Right ventricle myocardium superior (tissue), 1 donor: ENCODE measurements at places on chromosomes 6 and 20. TPM values are rescaled to one million over a fixed set of nuclear protein-coding genes. Genes with fewer than 3 reads are reported as not detected.

- DNase-seq = no peak
Measured at GRCh38 chr6:137414599-137414998, 79.6 kb downstream of the OLIG3 start.

GRCh38 chr6:14060971-14061370 is 56.6 kb upstream of the CD83 start:
- no peak for DNase-seq

- DNase-seq = no peak
Measured at GRCh38 chr20:35626386-35627001, 10.9 kb downstream of the SPAG4 start.

GRCh38 chr20:62281161-62281933 is 21.4 kb upstream of the ADRM1 start:
- peak; percentile 36 for DNase-seq

DNA sequence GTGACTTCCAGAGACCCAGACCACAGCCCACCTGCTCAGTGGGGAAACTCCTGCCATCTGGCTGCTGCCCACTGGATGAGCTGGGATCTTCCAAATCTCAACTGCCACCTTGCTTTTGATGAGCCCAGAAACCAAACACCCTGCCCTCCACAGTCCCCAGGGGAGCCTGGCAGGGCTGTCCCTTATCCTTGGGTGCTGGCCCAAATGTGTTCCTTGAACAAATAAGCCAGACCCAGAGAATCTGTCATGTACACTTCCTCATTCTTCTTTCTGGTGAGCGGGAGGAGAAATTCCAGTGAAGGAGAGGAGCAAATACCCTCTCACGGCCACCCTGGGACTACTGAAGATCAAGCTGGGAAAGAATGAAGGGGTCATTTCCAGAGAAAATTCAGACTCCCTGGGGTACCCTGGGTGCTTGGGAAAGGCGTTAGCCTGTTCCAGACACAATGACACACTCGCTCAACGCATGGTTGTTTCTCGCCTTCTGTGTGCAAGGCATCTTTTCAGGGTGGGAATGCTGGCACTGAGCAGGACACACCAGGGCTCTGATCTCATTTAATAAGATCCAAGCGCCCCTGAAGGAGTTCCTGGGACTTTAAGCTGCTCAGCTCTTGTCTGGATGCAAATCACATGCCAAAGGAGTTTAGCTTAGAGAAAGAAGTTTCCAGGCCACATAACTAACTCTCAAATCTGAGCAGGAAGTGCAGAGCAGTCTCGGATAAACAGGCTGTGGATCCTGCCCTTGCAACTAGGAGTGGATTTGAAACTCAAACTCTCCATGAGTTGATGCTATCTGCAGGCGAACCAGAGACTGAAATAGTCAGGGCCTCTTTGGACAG is 38.5 kb downstream of the PXDC1 start:
- DNase-seq = no peak

DNA sequence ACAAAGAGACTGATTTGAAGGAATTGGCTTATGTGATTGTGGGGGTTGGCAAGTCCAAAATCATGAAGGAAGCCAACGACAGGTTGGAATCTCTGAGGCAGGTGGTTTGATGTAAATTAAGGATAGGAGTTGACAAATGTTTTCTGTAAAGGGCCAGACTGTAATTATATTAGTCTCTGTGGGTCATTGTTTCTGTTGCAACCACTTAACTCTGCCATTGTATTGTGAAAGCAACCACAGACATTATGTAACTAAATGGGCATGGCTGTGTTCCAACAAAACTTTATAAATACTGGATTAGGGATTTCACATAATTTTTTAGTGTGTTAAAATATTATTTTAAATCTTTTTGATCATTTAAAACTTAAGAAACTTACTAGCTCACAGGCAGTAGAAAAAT is 199.2 kb upstream of the MYLIP start:
- no peak for DNase-seq

- DNase-seq = peak; percentile 31
Measured at GRCh38 chr6:169858293-169858934, 107.0 kb downstream of the ERMARD start.

GRCh38 chr20:35311409-35311808 is 19.2 kb upstream of the FAM83C start:
- DNase-seq = no peak

DNA sequence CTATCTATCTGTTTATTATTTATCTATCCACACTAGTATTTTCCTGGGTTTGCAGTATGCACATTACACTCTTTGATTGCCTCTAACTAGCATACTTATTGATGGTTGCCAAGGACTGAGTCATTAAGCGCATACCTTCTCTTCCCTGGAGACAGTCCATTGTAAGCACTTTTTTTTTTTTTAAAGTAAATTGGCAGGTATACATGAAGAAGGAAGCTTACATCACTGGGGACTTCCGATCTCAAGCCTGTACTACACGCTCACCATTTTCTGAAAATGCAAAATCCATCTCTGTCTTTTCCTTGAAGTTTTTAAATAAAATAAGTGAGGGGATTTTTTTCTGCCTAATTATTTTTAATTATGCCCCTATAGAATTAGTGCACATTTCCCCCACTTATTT is 63.5 kb downstream of the HMGN3 start:
- no peak for DNase-seq

The PSORS1C2 gene
- not detected for total RNA-seq

- no peak for DNase-seq
Measured at GRCh38 chr6:153117986-153118879, 12.8 kb downstream of the RGS17 start.

The EYA2 gene
- total RNA-seq = 0.65 TPM

DNA sequence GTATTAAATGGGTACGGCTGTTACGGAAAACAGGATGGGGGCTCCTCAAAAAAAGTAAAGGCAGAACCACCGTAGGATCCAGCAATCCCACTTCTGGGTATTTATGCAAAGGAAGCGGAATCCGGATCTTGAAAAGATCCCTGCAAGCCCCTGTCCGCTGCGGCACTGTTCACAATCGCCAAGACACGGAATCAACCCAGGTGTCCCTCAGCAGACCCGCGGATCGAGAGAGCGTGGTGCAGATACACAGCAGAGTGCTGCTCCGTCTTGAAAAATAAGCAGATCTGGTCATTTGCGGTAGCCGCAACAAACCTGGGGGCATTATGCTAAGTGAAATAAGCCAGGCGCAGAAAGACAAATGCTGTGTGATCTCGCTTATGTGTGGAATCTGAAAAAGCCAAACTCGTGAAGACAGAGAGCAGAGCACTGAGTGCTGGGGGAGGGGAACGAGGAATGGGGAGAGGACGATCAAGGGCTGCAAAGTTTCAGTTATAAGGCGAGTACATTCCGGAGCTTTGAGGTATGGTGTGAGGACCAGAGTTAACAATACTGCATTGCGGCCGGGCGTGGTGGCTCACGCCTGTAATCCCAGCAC is 41.3 kb downstream of the NTSR1 start:
- peak; percentile 16 for DNase-seq

- DNase-seq = no peak
Measured at GRCh38 chr6:133478673-133479072, 237.5 kb downstream of the EYA4 start.

DNA sequence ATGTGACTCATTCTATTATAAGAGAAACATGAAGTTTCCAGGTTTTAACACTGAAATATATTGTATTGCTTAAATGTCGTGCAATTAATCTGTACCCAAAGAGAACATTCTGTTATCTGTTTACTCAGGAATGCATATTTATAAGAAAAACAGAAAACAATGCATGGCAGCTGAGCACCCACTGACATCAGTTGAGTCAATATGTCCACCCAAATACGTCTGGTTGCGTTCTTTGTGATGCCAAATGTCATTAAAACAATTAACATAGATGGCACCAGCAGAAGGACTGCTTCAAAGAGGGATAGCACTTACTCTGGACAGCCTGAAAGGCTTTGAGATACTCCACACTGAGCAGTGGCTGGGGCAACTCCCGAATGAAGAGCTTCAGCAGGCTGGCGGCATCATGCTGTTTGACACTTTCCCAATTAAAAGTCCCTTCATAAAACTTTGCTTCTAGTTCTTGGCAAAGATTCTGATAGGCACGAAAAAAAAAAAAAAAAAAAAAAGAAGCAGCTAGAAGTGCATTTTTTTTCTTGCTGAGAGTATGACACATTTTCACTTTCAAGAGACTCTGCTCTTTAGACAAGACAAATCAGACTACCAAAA is 102.3 kb downstream of the ARHGAP18 start:
- no peak for DNase-seq

DNA sequence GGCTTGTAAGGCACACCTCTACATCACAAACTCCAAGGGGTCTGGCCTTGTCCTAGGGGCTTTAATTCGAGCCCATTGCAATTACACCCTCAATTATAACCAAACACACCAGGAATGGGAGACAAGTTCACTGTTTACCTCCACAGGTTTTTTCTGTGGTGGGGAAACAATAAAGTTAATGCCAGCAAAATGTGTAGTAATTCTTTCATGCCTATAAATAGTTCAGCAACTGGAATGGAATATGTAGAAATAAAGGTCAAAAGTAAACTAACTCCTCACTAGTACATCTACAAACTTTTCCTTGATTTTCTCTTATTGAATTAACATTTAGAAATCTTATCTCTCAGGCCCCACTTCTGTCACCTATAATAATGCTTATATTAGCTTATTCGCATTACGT is 27.1 kb upstream of the RIPK1 start:
- no peak for DNase-seq

The TFAP2A gene
- total RNA-seq = 0.51 TPM

GRCh38 chr6:139325125-139325524 is 33.3 kb upstream of the TXLNB start:
- no peak for DNase-seq

DNA sequence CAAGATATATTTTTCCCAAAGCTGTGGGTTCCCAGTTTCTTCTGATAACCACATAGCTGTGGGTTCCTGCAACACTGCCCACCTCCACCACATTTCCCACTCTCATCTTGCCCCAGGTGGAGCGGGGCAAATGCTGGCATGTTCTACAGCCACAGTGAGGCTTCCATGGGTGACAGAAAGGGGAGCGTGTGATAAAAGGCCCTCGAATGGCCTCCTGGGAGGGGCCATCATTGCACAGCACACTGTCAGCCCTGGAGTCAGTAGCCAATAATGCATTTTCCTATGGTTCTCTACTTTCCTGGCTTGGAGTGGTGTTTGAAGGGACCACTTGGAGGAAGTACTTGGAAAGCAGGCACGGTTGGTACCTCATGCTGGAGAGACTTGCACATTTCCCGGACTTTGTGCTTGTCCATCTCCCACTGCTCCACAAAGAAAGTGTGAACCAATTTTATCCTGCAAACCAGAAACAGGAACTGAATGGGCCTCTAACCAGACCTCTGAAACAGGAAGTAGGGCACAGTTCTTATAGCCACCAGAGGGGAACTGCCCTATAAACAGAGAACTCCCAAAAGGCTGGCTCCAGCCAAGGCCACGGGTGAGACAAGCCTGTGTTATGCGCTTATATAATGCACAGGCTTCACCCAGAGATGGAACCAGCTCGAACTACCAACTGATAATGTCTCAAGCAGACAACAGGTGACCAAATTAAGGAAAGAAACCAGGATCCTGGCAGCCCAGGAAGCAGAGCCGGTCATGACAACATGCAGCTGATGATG is 8.6 kb downstream of the MAP3K5 start:
- peak; percentile 60 for DNase-seq

The STX11 gene
- total RNA-seq = 8.9 TPM

GRCh38 chr20:60381643-60382400 is 423.6 kb downstream of the CDH26 start:
- DNase-seq = no peak

The ENTPD6 gene
- 118 TPM for total RNA-seq

DNA sequence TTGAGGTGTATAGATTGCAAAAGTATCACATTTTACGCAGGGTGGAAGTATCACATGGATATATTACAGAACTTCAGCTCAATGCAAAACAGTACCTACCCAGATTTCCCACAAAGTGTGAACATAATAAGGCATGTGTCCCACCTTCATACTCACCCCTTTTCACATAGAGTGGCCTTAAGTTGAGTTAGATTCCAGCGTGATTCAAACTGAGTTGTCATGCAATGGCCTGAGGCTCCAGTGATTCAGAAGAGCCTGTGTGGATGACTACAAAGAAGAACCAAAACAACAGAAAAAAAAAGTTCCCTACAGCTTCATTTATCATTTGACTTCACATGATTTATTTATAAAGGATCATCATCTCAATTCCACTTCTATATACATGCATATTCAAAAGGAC is 309.7 kb downstream of the SLC35F1 start:
- DNase-seq = no peak

DNA sequence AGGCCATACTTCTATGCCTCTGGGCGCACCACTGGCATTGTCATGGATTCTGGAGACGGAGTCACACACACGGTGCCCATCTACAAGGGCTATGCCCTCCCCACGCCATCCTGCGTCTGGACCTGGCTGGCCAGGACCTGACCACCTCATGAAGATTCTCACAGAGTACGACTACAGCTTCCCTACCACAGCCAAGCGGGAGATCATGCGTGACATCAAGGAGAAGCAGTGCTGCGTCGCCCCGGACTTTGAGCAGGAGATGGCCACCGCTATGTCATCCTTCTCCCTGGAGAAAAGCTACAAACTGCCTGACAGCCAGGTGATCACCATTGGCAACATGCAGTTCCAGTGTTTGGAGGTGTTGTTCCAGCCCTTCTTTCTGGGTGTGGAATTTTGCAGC is 23.8 kb downstream of the TMEM74B start:
- no peak for DNase-seq

GRCh38 chr6:33247977-33248642 is 23.6 kb downstream of the VPS52 start:
- peak; percentile 92 for DNase-seq

The IP6K3 gene
- 44.2 TPM for total RNA-seq

DNA sequence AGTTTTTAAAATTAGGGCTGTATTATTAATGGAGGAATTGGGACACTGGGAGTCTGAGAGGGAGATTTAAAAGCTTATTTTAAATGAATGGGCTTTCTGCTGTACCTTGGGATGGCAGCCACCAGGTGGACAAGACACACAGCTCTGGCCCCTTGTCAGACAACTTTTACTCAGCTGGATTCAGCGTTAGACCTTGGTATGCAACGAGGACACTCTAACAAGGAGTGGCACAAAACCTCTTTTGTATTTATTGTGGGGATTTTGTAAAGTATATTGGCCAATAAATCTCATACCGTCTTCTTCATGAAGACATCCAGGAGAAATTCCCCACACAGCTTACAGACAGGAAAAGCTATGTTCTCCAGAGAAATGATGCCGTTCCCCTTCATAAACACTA is 105.7 kb downstream of the LCA5 start:
- DNase-seq = no peak

The ANGPT4 gene
- not detected for total RNA-seq

The TRIM31 gene
- not detected for total RNA-seq

- DNase-seq = no peak
Measured at GRCh38 chr6:44668976-44669934, 281.7 kb downstream of the CDC5L start.
